Gastrocnemius medialis (tissue), 4 donors: ENCODE measurements at places on chromosomes 7 and 10. TPM values are rescaled to one million over a fixed set of nuclear protein-coding genes. Genes with fewer than 3 reads are reported as not detected.

DNA sequence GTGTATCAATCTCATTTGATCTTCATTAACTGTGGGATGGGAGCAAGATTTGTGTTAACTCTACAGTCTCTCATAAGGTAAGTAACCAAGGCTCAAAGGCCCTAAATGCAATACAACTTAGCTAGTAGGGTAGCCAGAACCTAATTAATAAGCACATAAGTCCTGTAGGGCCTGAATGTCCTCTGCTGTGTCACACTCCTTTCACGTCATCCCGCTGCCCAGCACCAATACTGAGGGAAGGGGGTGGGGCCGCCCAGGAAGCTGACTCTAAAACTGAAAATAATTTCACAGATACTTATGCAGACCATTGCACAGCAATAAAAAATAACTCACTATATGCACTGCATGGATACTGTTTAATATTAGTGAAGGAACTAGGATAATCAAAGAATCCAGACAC, 13.7 kb downstream of the CCDC6 start:
- no peak overlapping the region for H3K4me3 ChIP-seq
- peaks cover 49% of the 10 kb centered on the region for H3K4me1 ChIP-seq

DNA sequence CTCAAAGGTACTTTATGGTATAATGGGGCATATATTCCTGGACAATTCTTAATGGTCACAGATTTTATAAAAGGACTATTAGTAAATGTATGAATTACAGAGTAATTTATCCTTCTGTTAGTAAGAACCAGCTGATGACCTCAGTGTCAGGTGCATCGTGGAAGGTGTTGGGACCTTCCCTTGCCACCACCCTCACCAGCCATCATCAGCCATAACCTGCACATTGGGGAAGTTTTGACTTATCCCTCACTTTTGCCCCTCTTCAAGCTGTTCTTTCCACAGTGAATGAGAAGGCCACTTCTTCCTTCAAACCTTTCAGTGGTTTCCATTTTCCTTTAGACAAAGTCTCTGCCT, 52.2 kb downstream of the FIGNL1 start:
- H3K4me3 ChIP-seq: no peak overlapping the region
- H3K4me1 ChIP-seq: no peaks in the 10 kb centered on the region
- H3K27ac ChIP-seq: no peak overlapping the region
- H3K36me3 ChIP-seq: no peaks in the 10 kb centered on the region

DNA sequence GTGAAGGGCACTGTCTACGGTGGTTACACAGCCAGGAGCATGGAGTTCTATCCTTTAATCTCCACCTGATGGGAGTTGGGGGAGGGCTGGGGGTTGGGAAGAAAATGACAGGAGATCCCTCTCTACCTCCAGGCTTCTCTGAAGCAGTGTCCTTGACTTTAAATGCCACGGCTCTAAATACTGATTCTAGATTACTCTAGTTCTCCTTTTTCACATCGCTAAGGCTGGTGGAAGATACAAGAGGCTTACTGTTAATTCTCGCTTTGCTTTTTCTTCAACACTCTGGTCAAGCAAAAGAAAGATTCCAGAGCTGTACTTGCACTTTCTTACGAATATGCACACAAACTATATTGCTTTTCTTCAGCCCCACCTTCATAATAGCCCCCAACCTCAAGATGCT, 30.5 kb downstream of the ARL3 start:
- peaks cover 5% of the 10 kb centered on the region for H3K36me3 ChIP-seq
- peaks cover 2% of the 10 kb centered on the region for H3K4me1 ChIP-seq

DNA sequence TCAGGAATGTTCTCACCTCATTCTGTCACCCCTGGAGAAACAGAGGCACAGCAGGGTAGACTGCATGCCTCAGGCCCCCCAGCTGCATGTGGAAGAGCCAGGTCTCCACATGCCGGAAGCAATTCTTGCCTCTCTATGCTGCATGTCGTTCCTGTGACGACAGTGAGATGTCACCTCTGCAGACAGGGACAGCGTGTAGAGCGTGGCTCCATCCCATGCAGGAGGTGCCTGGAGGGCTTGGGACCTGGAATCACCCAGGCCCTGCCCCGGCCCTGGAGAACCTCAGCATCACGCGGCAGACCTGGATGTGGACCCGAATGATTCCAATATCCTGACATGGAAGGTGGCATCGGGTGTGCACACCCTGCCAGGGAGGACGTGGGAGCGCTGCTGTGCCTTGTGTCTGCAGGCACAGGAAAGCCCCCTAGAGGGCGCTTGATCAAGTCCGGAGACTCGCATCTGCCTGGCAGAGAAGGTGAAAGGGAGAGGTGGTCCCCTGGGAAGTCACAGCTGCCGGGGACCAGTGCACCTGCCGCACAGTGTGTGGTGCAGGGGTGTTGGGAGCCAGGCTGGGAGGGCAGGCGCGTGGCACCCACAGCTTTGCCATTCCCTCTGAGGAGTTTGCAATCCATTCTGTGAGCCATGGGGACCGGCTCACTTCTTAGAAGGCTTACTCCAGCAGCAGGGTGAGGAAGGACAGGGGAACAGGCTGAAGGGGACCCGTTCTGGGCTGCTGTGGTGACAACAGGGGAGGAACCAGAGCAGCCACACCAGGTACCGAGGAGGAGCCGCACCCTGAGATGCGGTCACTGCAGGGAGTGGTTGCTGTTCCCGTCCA, 45.3 kb upstream of the EN2 start:
- H3K27ac ChIP-seq: no peak overlapping the region
- no peaks in the 10 kb centered on the region for H3K4me1 ChIP-seq

DNA sequence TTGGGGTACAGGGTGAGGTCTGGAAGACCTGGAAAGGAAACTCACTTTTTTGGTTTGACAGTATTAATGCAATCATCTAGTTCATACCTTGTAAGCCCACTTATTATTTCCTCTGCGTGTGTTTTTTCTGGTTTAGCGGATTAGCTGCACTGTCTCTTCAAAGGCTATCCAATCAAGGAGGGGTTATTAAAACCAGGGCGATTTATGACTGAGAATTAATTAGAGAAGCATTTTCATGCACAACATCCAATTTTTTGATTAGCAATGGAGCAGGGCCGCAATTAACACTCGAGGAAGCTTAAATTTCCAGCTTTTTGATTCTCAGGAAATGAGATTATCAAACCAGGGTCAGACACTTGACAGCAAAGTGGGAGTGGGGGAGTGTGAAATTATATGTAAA, 248.9 kb downstream of the EXOC4 start:
- no peak overlapping the region for H3K27ac ChIP-seq
- H3K36me3 ChIP-seq: no peaks in the 10 kb centered on the region
- no peak for DNase-seq

GRCh38 chr10:102009801-102010425, 46.1 kb downstream of the ARMH3 start:
- H3K4me1 ChIP-seq: no peaks in the 10 kb centered on the region
- no peak overlapping the region for H3K4me3 ChIP-seq
- peak; percentile 51 for DNase-seq
- H3K27ac ChIP-seq: no peak overlapping the region

- no peaks in the 10 kb centered on the region for H3K27me3 ChIP-seq
- H3K4me3 ChIP-seq: no peak overlapping the region
- DNase-seq: no peak
Measured at GRCh38 chr10:35564341-35564968, 40.7 kb upstream of the GJD4 start.

DNA sequence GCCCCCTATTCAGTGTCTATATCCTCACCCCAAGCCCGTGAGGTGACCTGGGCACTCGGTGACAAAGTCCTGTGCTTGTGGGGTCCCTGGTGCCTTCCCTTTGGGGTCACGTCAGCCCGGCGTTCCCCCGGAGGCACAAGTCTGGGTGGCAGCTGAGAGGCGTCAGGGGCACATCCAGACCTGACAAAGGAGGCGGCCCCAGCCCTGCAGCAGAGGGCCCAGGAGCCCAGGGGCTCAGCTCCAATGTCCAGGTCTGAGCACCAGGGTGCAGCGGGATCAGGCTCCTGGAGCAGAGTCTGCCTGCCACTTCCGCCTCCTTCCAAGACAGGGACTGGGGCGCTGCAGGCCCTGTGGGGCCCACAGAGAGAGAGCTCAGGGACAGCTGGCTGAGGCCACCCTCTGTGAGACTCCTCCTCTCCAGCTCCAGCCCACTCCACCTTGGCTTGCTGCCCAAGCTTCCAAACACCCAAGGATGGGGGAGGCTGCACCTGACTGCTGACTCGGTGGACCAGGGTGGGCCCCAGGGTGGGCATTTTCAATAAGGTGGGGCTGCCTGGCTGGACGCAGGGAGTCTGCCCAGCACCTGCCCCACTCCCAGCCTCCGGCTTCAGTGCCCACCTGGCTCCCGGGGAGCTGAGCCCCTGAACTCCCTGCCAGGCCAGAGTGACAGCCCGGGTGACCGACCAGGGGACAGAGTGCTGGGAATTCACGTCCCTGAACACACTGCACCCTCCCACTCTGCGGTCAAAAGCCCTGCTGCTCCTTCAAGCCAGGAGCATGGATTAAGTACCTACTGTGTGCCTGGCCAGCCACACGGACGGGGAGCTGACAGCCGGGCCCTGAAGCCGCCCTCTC, 1.0 kb upstream of the KNDC1 start:
- H3K27me3 ChIP-seq: peaks cover 58% of the 10 kb centered on the region
- DNase-seq: no peak
- H3K4me1 ChIP-seq: peaks cover 7% of the 10 kb centered on the region
- no peak overlapping the region for H3K4me3 ChIP-seq
- no peaks in the 10 kb centered on the region for H3K36me3 ChIP-seq

GRCh38 chr7:127905491-127906330, 125.5 kb downstream of the LRRC4 start:
- no peak for DNase-seq
- H3K36me3 ChIP-seq: no peaks in the 10 kb centered on the region
- no peak overlapping the region for H3K27ac ChIP-seq
- no peak overlapping the region for H3K4me3 ChIP-seq
- no peaks in the 10 kb centered on the region for H3K4me1 ChIP-seq

- H3K4me3 ChIP-seq: no peak overlapping the region
- no peak for DNase-seq
- H3K4me1 ChIP-seq: no peaks in the 10 kb centered on the region
Measured at GRCh38 chr10:18149196-18149800, 9.1 kb downstream of the CACNB2 start.

DNA sequence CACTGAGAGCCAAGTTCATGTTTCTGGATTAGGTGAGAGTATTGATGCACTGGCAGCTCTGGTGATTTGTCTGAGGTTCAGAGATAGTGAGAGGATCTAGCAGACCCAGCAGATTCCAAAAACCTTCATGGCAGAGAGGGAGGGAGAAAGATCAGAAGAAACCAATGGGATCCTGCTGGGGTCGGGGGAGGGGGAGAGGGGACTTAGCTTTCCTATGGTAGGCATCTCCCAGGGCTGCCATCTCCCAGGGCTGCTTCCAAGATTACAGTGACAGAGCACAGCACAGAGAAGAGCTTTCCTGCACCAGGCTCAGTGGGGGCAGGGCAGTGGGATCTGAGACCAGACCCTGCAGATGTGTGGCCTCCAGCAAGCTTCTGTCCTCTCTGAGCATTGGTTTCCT, 76.8 kb upstream of the GDF10 start:
- no peaks in the 10 kb centered on the region for H3K36me3 ChIP-seq
- no peak overlapping the region for H3K4me3 ChIP-seq
- no peaks in the 10 kb centered on the region for H3K4me1 ChIP-seq
- H3K27me3 ChIP-seq: no peaks in the 10 kb centered on the region

GRCh38 chr10:104427989-104428388, 74.4 kb downstream of the CFAP58 start:
- no peaks in the 10 kb centered on the region for H3K4me1 ChIP-seq
- H3K27ac ChIP-seq: no peak overlapping the region
- H3K36me3 ChIP-seq: no peaks in the 10 kb centered on the region
- no peak overlapping the region for H3K4me3 ChIP-seq
- H3K27me3 ChIP-seq: no peaks in the 10 kb centered on the region

- H3K36me3 ChIP-seq: no peaks in the 10 kb centered on the region
- H3K27ac ChIP-seq: peak overlapping the region; percentile 74
Measured at GRCh38 chr10:24958091-24958720, 5.8 kb upstream of the PRTFDC1 start.

GRCh38 chr7:2540641-2541051, 14.7 kb downstream of the BRAT1 start:
- no peak for DNase-seq
- H3K36me3 ChIP-seq: no peaks in the 10 kb centered on the region
- no peak overlapping the region for H3K27ac ChIP-seq

- no peaks in the 10 kb centered on the region for H3K36me3 ChIP-seq
- peak; percentile 52 for DNase-seq
- H3K4me3 ChIP-seq: peak overlapping the region; percentile 42
- peak overlapping the region; percentile 58 for H3K27ac ChIP-seq
- H3K4me1 ChIP-seq: peaks cover 31% of the 10 kb centered on the region
Measured at GRCh38 chr10:103820101-103821062, 35.0 kb downstream of the SH3PXD2A start.

- H3K27me3 ChIP-seq: no peaks in the 10 kb centered on the region
- no peak overlapping the region for H3K4me3 ChIP-seq
- H3K27ac ChIP-seq: peak overlapping the region; percentile 63
Measured at GRCh38 chr10:89348481-89348880, 20.7 kb downstream of the IFIT3 start.

- H3K27me3 ChIP-seq: no peaks in the 10 kb centered on the region
- H3K36me3 ChIP-seq: no peaks in the 10 kb centered on the region
- no peak overlapping the region for H3K27ac ChIP-seq
- no peak overlapping the region for H3K4me3 ChIP-seq
- H3K4me1 ChIP-seq: no peaks in the 10 kb centered on the region
Measured at GRCh38 chr7:152876749-152877148, 117.2 kb downstream of the ACTR3B start.

GRCh38 chr10:115895166-115895565, 377.8 kb downstream of the GFRA1 start:
- no peak overlapping the region for H3K4me3 ChIP-seq
- no peak overlapping the region for H3K27ac ChIP-seq
- no peaks in the 10 kb centered on the region for H3K4me1 ChIP-seq
- H3K27me3 ChIP-seq: no peaks in the 10 kb centered on the region
- no peak for DNase-seq

GRCh38 chr7:977326-978048, 2.1 kb upstream of the COX19 start:
- no peak overlapping the region for H3K27ac ChIP-seq
- H3K36me3 ChIP-seq: no peaks in the 10 kb centered on the region
- no peak overlapping the region for H3K4me3 ChIP-seq
- no peak for DNase-seq
- H3K27me3 ChIP-seq: no peaks in the 10 kb centered on the region

DNA sequence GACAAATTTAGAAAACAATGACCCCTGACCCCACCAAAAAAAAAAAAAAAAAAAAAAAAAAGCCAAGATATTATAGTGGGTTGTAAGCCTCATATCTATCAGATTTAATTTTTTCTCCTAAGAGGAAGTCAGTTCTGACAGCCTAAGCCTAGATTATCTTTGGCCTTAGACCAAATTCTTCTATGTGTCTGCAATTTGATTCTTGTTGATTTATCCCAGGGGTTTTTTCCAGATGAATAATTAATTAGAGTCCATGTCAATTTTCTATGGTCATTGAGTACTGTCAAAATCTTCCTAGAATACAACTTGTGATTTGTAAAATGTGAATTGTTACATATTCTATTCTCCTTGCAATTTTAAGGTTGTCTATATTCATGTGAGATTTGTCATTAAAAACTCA, 151.6 kb upstream of the CACNA2D1 start:
- peaks cover 9% of the 10 kb centered on the region for H3K4me1 ChIP-seq
- no peaks in the 10 kb centered on the region for H3K36me3 ChIP-seq
- DNase-seq: no peak
- H3K27me3 ChIP-seq: no peaks in the 10 kb centered on the region

AKR1D1 gene
- total RNA-seq: 0.20 TPM

XPNPEP1 gene
- total RNA-seq: 72.3 TPM

UPK3BL1 gene
- 17.4 TPM for total RNA-seq

ACTR3C gene
- total RNA-seq: 1.1 TPM

ZMIZ2 gene
- 10.7 TPM for total RNA-seq

WDR86 gene
- 0.13 TPM for total RNA-seq

AOC1 gene
- not detected for total RNA-seq
